Sciatic nerve (tissue), 2 donors: ENCODE measurements at places on chromosomes 11 and 22. TPM values are rescaled to one million over a fixed set of nuclear protein-coding genes. Genes with fewer than 3 reads are reported as not detected.

The RHBDD3 gene
- total RNA-seq: 18.0 TPM

The UBTFL1 gene
- total RNA-seq: not detected

The SLC22A12 gene
- total RNA-seq: not detected

DNA sequence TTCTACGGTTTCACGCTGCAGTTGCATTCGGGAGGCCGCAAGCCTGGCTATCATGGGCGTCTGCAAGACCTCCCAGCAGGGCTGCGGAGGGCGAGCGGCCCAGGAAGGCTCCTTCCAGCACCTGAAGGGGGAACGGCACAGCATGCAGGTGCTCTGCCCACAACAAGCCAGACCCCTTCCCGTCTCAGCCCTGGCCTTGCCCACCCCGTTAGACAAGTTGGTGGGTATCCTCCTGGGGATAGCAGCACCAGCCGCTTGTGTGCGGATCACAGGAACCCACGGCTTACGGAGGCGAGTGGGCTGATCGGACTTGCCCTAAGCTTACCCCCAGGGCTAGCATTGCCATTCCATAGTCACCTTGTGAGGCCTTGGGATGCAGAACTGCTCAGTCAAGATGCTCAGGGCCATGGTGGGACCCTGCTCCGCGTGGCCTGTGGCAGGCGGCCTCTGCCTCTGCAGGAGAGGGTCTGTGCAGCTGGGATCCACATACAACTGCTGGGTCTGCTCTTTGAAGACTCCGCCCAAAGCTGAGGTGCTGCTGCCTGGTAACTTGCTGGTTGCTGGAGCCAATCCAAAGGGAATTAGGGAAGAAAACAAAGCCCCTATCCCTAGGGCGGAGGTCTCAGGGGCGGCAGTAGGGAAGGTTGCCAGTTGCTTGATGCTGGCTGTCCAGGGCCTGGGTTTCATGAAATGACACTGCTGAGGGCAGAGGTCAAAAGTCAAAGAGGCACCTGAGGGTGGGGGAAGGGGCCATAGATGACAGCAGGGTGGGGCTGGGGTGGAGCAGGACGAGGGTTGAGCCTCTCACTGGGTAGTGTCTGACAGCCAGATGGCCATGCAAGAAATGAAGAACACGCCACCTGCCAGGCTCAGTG lies 1.4 kb upstream of the OSBPL5 start:
- DNase-seq: peak; percentile 51

- no peak for DNase-seq
Measured at GRCh38 chr11:23497040-23497439, 636.8 kb upstream of the CCDC179 start.

DNA sequence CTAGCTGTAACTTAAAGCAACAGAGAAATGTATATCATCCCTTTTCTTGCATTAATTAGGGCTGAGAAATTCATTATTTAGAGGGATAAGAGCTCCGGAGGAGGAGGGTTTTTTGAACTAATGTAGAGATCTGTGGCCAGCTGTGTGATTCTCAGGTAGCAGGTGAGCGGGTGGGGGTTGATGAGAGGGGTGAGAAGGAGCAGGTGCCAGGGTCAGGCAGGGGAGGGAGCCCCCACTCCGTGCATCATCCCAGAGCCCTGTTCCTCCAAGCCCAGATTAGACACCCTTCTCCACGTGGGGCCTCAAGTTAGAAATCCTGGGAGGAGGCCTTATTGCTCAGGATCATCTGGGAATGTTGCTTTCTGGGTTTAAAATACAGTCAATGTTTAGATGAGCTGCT lies 24.9 kb downstream of the ZBTB16 start:
- no peak for DNase-seq

DNA sequence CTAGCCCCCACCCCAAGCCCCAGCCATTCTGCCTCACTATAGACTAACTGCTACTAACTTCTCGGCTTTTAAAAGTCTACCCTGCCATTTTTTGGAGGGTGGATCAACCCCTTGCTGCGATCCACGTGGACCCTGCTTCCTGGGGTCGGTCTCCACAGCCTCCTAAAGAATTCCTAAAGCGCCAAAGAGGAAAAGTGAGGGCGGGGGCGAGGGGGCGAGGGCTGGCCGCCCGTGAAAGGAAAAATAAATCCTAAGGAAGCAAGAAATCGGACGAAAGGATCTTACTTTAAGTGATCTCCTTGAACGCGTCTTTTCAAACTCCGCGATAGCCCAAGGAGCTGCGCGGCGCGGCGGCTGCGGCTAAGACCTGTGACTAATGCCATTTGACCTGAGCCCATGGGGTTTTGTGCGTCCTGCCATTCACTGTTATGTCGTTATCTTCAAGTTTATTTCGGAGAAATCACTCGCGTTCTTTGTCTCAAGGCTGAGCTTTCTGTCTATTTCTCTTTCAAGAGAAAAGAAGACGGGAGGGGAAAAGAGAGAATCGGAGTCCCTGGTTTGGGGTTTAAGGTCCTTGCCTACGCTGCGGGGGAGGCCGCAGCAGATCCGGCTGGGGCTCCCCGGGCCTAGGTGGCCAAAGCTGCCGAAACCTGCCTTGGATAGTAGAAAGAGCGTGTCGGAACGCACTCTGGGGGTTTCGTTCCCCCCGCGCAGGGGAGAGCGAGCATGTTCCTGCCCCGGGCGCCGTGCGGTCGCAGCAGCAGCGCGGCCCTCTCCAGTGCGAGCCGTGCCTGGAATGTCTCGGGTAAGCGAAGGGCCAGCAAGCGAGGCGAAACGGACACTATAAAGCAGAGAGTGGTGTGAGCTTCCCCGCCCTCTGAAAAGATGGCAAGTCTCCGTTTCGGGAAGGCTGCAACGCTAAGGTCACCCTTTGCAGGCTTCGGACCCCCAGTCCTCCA lies 2.8 kb upstream of the DBX1 start:
- no peak for DNase-seq

- peak; percentile 51 for DNase-seq
Measured at GRCh38 chr11:65135633-65136145, 1.4 kb upstream of the SYVN1 start.

DNA sequence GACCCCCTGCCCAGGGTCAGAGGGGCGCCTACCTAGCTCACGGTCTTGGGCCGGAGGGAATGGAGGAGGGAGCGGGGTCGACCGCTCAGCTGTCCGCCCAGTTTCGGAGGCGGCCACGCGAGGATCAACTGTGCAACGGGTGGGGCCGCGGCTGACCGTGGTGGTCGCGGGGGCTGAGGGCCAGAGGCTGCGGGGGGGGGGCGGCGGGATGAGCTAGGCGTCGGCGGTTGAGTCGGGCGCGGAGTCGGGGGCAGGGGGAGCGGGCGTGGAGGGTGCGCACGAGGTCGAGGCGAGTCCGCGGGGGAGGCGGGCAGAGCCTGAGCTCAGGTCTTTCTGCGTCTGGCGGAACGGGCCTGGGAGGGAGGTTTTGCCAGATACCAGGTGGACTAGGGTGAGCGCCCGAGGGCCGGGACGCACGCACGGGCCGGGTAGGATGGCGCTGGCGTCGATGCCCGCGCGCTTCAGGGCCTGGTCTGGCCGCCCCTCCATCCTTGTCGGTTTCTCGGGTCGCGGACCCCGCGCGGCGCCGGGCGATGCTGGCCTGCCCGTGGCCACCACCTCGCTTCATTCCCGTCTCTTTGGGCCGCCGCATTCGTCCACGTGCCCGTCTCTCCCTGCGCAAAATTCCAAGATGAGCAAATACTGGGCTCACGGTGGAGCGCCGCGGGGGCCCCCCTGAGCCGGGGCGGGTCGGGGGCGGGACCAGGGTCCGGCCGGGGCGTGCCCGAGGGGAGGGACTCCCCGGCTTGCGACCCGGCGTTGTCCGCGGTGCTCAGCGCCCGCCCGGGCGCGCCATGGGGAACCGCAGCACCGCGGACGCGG lies at the start of gene DRD4:
TSS of gene DRD4 (plus strand) at position 759 of the 822 bp plus-strand sequence. CDS start at position 795, 36 bp downstream.
- DNase-seq: no peak

DNA sequence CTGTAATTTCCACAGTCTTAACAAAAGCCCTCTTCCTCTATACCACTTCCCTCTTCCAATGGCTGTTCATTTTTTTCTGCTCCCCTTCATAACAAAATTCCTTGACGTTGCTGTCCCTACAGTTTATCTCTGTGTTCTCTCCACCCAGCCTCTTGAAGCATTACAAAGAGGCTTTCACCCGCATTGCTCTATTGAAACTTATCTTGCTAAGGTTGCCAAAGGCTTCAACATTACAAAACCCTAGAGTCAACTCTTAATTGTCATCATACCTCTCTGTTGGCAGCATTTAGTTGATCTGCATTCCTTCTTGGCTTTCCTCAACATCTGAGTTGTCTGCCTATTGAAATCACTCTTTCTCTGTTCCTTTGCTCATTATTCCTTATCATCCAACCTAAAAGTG lies 1055.7 kb downstream of the JRKL start:
- DNase-seq: no peak
